NK-92 treated with Interleukin-12 subunit alpha and Interleukin-12 subunit beta, amount 100 ng/mL, for 24 hours (cell line): ENCODE measurements at places on chromosomes 6 and 20.

DNA sequence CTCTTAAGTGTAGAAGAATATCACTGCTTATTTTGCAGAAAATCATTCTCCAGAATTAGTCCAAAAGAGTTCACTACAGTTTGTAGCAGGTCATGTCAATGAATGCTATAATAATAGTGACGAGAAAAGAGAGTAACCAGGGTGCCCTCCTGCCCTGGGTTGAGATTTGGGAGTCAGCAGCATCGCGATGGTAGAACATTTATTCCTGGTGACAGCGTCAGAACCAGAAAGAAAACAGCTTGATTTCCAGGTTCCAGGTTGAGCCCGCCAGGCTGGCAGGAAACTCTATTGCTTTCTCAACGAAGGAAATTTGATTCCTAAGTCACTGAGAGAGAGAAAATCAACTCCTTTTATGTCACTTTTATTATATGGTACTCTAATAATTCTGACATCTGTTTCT is 550.3 kb downstream of the QKI start:
- no peak for DNase-seq

DNA sequence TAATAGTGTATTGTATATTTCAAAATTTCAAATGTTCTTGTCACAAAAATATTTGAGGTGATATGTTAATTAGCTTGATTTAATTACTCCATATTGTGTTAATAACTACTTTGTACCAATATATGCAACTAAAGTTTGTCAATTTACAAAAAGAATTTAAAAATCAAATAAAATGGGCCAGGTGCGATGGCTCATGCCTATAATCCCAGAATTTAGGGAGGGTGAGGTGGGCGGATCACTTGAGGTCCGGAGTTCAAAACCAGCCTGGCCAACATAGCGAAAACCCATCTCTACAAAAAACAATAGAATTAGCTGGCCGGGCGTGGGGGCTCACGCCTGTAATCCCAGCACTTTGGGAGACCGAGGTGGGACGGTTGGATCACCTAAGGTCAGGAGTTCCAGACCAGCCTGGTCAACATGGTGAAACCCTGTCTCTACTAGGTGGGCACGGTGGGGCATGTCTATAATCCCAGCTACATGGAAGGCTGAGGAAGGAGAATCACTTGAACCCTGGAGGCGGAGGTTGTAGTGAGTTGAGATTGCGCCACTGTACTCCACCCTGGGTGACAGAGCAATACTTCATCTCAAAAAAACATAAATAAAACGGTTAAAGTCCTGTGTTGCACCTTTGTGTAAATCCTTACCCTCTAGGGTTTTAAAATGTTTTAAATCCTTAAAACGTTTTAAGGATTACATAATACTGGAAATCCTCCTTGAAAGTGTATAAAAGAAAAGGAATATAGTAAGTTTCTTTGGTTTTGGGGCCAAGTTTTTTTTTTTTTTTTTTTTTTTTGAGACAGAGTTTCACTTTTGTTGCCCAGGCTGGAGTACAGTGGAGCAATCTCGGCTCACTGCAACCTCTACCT is 4.0 kb downstream of the HSPA1B start:
- no peak for DNase-seq

GRCh38 chr6:134657751-134658527 is 292.0 kb downstream of the ALDH8A1 start:
- no peak for DNase-seq

- DNase-seq: no peak
Observed at GRCh38 chr20:8766868-8767390, 302.0 kb upstream of the PLCB4 start.

DNA sequence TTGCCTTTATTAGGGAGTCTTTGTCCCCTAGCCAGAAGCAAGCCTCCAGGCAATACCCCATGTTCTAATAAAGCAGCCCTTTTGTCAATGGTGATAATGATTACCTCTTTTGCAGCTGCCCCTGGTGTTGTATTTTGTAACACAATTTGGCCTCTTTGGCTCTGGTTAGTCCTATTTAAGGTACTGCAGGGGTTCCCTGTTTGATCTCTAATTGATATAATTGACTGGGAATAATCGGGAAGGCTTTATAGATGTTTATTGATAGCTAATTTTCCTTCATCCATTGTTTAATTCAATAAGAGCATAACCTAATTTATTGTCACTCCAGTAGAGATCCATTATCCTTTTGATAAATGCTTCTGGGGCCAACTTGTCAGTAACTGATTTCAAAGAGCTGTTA is 537.2 kb downstream of the PKHD1 start:
- DNase-seq: no peak

DNA sequence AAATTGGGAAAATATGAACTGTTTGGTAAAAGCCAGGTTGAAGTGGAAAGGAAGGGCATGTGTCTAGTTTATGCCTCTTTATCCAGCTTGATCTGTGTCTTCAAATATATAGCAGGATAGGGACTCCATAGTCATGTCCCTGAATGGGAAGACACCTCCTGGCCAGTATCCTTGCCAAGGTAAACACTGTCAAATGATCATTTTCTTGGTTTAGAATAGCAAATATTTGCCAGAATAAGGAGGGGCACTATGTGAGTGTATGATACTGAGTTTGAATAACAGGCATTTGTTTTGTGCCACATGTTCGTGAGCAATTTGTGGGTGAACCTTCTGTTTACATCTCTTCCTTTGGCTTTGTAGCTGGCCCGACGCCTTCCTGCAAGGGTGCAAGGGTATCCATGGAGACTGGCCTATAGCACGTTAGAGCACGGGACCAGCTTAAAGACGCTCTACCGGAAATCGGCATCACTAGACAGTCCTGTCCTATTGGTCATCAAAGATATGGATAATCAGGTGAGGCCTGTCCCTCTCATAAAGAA is 34.2 kb upstream of the HINT3 start:
- no peak for DNase-seq

DNA sequence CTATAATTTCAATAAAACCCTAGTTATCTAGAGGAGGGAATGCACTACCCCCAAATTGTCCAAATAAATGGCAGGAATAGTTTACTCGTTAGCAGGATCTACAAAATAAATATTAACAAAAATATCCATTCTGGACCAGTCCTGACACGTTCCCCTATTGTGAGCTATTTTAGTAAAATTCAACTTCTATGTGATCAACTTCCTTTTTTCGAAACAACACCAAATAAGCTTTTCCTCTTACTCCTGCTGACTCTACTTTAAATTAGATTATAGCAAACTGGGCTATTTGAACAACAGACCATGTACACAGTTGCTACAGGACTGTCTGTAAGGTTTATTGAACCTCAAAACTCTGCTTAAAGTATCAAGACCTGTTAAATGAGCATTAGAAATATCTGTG is 154.3 kb downstream of the IPCEF1 start:
- DNase-seq: no peak

GRCh38 chr6:37305841-37306425 is 47.9 kb upstream of the RNF8 start:
- no peak for DNase-seq

DNA sequence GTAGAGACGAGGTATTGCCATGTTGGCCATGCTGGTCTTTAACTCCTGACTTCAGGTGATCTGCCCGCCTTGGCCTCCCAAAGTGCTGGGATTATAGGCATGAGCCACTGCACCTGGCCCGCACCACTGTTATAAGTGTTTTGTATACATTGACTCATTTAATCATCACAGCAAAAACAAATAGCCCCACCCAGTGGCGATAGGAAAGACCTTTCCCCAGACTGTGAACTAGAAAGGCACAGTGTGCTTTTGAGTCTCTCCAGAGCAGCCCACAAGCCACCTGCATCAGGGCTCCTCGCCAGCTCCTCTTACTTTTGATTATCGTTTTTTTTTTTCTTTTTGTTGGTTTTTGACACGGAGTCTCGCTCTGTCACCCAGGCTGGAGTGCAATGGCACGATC is 27.9 kb upstream of the ZFP64 start:
- DNase-seq: no peak

GRCh38 chr20:11881449-11881848 is 36.2 kb upstream of the BTBD3 start:
- DNase-seq: no peak

GRCh38 chr6:76706631-76707030 is 634.2 kb upstream of the IMPG1 start:
- DNase-seq: no peak

- no peak for DNase-seq
Observed at GRCh38 chr6:34955442-34955841, 66.4 kb downstream of the ANKS1A start.

DNA sequence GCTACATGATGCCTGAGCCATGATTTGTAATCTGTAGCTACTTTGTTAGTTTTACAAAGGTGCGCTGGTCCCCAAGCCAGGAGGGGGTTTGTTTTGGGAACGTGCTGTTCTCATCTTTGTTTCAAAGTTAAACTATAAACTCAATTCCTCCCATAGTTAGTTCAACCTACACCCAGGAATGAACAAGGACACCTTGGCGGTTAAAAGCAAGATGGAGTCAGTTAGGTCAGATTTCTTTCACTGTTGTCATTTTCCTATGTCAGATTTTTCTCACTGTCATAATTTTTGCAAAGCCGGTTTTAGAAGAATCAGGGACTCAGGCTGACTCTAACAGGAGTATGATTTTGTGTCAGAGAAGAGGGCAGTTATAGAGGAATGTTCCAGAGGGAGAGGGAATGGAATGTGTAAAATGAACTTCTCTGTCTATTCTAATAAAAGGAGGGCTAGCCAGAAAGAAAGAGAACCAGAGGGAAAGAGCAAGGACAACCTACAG is 2.3 kb upstream of the GMPR start:
- DNase-seq: no peak

DNA sequence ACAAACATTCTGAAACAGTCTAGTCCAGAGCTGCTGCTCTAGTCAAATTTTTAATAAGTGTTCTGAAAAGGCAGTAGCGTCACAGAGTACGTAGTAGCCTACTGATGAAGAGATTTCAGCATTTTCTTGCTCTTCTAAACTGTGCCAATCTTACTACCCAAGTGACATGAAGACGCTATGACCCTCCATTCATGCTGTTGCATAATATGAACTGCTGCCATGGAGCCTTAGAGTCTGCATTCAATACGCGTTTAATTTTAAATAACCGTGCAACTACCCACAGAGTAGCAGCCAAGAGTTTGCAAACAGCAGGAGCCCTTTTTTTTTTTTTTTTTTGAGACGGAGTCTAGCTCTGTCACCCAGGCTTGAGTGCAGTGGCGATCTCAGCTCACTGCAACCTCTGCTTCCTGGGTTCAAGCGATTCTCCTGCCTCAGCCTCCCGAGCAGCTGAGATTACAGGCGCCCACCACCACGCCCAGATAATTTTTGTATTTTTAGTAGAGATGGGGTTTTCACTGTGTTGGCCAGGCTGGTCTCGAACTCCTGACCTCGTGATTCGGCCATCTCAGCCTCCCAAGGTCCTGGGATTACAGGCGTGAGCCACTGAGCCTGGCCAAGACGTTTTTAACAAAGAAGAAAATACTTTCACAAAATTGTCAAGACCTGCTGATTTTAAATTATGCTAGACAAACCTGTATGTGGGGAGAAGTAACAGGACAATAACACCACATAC is 44.3 kb downstream of the EZR start:
- no peak for DNase-seq

DNA sequence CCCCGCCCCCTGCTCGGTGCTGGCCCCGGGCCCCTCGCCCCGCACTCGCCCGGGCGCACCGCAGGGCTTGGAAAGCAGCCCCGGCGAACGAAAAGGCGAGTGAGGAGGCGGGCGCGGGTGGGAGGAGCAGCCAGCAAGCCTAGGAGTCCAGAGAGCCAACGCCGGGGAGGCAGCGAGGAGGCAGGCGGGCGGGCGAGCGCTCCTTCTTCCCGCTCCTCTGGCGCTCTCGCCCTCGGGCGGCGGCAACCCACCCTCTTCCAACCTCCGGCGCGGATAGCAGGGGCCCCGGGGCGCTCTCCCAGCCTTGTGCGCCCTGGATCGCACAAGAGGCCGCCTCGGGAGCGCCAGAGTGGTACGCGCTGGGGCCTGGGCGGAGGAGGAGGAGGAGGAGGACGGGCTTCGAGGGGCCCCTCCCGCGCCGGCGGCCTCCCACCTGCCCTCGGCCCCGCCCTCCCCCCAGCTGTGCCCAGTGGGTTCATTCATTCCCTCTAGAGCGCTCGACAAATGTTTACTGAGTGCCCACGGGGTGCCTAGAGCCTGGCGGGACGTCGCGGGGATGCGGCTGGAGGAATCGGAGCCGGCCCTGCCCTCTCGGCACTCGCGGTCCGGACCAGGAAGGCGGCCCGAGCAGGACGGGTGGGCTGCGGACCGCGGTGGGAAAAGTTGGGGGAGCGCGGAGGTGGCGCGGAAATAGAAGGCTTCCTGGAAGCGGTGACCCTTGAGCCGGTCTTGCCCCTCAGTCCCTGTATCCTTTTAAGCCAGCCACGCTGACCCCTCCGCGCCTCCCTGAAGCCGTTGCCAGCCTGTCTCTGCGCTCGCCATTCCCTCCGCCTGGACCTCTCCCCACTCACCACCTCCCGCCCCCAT is at the start of gene BMP7:
Gene BMP7, minus strand, starts transcription at position 351 of the 867 bp plus-strand sequence. CDS start 519 bp downstream, outside the sequence.
- DNase-seq: no peak

DNA sequence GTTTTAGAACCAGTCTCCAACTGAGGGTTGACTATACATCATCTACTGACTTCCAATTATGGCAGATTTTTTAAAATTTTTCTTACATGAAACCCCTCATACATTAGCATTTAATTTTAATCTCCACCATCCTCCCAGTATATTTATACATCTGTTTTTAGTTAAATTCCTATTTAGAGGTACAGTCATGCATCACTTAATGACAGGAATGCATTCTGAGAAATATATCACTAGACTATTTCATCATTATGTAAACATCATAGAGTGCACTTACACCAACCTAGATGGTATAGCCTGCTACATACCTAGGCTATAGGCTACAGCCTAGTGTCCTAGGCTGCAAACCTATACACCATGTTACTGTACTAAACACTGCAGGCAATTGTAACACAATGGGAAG is 316.7 kb upstream of the MARCKS start:
- no peak for DNase-seq

GRCh38 chr6:147099974-147100373 is 104.2 kb upstream of the STXBP5 start:
- no peak for DNase-seq

GRCh38 chr6:170403451-170403850 is 96.9 kb downstream of the FAM120B start:
- DNase-seq: no peak

- no peak for DNase-seq
Observed at GRCh38 chr6:83609248-83609647, 96.9 kb downstream of the PRSS35 start.
